Activated CD8-positive, alpha-beta memory T cell treated with anti-CD3 and anti-CD28 coated beads for 48 hours (primary cell): ENCODE measurements at places on chromosomes 7 and 10.

GRCh38 chr7:102077081-102077480, 209.6 kb upstream of the SH2B2 start:
- no peak for DNase-seq

GRCh38 chr7:1899951-1900762, 230.1 kb downstream of the ELFN1 start:
- no peak for DNase-seq

- no peak for DNase-seq
Observed at GRCh38 chr7:15525652-15526263, 36.1 kb downstream of the AGMO start.

- no peak for DNase-seq
Observed at GRCh38 chr7:36686499-36686898, 37.8 kb downstream of the AOAH start.

DNA sequence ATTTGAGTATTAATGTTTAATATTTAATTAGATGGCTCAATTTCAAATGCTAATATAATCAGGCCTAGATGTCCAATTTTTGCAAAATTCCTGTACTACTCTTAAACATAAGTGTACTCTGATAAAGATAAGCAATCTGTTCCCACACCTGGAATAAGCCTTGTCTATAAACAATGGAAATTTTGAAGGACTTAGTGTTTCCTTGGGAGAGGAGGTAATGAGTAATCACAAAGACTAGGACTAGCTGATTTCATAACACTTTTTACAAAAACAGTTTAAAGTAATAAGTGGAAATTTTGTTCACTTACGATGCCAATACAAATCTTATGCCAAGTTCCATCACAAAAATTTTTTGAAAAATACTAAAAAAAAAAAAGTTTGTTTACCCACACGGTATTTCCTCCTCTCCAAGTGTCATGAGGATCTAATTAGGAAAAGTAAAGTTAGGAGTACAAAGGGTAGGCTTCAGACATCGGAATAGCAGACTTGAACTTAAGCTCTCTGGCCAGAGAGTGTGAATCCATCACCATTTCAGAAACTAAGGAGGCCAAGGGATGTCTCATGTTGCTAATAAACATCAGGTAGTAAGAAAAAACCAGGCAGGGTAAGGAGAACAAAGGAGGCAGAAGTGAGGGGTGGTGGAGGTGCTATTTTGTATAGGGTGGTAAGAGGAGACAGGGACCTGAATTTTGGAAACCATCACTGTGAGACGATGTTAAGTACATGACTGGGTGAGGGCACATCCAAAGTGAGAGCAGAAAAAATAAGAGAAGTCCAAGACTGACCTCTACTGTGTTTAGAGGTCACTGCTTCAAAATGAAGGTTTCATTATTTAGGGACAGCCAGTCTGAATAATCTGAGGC, 61.3 kb downstream of the RAPGEF5 start:
- no peak for DNase-seq

DNA sequence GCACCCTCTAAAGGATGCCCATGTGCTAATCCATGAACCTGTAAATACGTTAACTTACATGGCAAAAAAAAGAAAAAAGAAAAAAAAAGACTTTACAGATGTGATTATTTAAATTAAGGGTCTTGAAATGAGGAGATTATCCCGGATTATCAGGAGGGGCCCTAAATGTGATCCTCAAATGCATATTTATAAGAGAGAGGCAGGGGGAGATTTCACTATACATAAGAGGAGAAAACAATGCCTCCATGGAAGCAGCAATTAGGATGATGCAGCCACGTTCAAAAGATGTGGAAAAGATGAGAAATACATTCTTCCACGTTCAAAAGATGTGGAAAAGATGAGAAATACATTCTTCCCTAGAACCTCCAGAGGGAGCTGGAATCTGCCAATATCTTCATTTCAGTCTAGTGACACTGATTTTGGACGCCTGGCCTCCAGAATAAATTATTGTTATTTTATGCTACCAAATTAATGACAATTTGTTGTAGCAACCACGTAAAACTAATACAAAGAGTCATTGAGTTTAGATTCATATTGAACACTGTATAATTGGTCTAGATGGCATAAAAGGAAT, 328.4 kb upstream of the GNAI1 start:
- no peak for DNase-seq

- DNase-seq = no peak
Observed at GRCh38 chr7:127578036-127578684, 7.2 kb downstream of the GCC1 start.
